ENCODE measurements at places on chromosomes 1 and 21.
A peak's percentile ranks its signal among the peaks of the same experiment; 100 is the strongest.

DNA sequence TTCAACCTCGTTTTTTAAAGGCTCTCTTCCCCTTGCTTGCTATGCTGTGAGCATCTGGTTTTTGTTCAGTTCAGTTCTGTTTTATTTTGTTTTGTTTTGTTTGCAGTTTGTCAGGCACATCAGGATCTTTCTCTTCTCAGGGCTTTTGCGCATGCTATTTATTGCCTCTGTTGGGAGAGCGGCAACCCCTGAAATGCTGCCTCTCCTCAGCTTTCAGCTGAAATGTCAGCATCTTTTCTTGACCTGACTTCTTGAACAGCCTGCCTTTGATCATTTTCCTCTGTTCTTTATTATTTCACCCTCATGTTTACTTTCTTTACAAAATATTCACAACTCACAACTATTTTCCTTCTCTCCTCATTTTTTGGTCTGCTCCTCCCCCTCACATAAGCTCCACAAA lies 50.4 kb upstream of the RC3H1 start:
- no peak for DNase-seq

- no peak for DNase-seq
Observed at GRCh38 chr1:44808063-44808937, at the start of gene BTBD19. Gene BTBD19, plus strand, starts transcription at chr1:44808523. Its CDS starts 298 bp downstream, at chr1:44808821.

DNA sequence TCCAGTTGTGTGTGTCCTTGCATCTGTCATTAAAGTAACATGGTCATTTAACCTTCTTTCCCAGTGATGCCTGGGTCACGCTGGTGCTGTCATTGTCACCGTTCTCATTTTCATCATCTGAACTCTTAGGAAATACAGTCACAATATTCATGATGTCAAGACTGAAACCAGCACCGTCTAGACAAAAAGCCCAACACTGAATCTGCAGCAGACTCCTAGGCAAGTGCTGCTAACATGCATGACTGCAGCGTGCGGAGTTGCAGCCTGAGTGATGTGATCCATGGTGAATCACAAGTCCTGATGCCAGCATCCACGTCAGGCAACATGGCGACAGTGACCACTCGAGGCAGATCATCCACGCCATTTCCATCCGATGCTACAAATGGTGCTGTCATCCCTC lies 37.6 kb downstream of the MRPL37 start:
- no peak for DNase-seq

DNA sequence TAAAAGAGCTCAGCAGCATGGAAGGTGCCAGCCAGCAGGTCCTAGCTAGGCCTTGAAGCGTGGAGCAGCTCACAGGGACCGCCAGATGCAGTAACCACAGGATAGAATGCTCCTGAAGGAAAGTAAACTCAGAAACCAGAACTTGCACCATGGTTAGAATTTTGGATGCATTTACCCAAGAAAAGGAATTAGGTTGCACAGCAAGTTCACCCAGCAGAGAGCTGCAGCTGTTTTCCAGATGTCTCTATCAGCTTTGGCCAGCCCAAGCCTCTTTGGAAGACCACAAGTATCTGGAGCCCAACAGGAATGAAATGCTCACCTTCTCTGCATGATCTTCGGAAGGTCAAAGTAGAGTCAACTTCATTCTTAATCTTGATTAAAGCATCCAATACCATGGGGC lies 21.0 kb upstream of the ATP13A2 start:
- DNase-seq = no peak

- DNase-seq = no peak
Observed at GRCh38 chr1:180627411-180627810, 4.4 kb upstream of the XPR1 start.

DNA sequence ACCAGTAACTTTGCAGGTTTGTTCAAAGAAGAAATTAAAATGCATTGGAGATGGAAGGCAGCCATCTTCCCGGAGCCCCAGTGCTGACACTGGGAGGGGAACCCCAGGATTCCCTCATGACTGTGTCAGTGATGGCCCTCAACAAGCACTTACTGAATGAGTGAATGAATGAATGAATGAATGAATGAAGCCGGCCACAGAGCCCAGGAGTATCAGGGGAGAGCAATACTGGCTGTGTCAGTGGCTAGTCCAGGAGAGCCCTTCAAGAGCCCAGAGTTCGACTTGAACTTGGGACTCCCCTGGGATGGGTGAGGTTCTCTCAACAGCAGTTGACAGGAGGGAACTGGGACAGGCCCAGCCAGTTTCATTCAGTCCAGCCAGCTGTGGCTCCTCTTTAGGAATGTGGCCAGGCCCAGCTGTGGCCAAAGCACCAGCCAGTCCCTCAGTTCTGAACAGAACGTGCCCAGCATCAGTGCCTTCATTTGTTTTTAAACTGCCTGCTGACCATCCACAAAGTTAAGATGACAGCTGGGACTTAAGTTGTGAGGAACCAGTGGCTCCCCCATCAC lies 9.2 kb upstream of the ERG start:
- DNase-seq = no peak

- DNase-seq = no peak
Observed at GRCh38 chr1:116942344-116942743, 32.6 kb downstream of the PTGFRN start.

GRCh38 chr1:152048416-152049009 lies 11.7 kb upstream of the S100A11 start:
- no peak for DNase-seq

GRCh38 chr1:221397141-221397540 lies 344.7 kb downstream of the DUSP10 start:
- DNase-seq = no peak

DNA sequence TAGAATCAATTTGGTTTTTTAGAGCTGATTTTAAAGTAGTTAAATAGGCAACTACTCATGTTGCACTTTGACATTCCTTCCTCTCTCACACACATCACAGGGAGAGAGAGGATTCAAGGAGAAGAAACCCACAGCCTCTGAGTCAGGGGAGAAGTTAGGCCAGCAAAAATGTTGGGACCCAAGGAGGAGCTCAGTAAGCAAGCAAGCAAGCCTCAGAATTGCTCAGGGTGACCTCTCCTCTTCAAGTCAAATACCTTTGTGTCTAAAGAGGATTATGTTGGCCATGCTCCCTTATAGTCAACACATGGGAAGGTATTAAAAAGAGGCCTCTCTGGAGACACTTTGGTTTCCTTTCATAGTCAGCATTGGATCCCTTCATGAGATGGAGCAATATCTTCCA lies 80.5 kb upstream of the WARS2 start:
- DNase-seq = no peak

- no peak for DNase-seq
Observed at GRCh38 chr21:36104317-36105300, 30.3 kb upstream of the CBR3 start.

- DNase-seq = peak; percentile 3
Observed at GRCh38 chr1:31183927-31184554, 55.6 kb downstream of the NKAIN1 start.

DNA sequence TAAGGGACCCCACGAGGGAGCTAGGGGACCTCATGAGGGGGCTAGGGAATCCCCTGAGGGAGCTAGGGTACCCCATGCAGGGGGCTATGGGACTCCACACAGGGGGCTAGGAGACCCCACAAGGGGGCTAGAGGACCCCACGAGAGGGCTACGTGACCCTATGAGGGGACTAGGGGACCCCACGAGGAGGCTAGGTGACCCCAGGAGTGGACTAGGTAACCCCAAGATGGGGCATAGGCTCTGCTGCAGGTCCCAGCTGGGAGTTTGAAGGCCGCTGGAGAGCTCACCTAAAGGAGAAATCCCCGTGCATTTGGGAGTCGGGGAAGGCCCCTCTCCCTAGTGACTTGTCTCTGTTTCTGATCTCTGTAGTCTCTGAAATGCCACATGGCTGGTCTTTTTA lies 50.0 kb upstream of the DMRTB1 start:
- DNase-seq = no peak

- DNase-seq = peak; percentile 17
Observed at GRCh38 chr1:224183591-224184312, 712 bp downstream of the DEGS1 start.

DNA sequence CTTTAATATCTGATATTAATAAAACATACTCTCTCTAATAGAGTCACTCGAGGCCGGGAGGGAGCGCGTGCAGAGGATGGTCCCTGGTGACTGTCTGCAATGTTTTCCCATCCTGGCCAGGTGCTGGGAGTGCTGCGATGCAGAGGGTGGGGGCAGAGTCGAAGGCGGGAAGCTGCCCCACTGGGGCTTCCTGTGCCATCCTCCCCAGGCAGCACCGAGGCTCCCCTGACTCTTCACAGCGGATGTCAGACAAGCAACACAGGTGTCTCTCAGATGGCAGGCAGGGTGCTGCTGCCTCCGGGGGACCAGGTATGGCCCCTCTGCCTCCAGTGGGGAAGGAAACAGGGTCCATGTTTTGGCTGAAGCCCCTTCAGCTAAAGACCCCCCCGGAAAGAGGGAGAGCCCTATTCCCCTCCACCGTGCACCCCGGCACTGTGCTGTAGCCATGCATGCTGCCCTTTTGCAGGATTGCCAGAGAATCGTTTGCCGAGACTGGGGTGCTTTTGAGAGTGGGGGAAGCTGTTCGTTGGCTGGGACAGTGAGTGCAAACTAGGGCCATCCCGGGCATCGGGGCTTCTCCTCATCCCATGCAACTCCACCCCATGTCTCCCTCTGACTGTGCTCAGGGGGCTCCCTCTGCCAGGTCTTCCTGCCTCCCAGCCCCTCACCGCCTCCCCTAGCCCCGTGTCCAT lies 32.1 kb upstream of the TTC34 start:
- no peak for DNase-seq

DNA sequence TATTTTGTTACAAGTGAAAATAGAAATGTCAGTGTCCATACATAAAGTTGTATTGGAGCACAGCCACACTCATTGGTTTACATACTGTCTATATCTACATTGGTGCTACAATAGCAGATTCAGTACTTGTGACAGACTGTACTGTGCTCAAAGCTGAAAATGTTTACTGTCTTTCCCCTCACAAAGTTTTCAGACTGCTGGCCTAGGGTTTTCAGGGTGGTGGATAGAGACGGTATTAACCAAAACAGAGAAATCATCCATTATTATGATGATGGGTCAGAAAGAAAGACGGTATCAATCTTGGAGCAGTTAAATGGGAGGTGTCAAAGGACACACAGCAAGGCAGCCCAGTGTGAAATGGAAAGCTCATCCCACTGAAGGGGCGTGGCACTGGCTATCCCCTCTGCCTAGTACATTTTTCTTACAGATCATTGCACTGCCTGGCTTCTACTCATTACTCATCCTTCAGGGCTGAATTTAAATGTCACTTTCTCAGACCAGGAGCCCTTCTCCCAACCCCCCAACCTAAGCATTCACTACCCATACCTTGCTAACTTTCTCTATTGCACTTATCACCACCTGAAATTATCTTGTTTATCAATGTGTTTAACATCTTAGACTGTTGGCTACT lies 10.2 kb downstream of the JAK1 start:
- no peak for DNase-seq

DNA sequence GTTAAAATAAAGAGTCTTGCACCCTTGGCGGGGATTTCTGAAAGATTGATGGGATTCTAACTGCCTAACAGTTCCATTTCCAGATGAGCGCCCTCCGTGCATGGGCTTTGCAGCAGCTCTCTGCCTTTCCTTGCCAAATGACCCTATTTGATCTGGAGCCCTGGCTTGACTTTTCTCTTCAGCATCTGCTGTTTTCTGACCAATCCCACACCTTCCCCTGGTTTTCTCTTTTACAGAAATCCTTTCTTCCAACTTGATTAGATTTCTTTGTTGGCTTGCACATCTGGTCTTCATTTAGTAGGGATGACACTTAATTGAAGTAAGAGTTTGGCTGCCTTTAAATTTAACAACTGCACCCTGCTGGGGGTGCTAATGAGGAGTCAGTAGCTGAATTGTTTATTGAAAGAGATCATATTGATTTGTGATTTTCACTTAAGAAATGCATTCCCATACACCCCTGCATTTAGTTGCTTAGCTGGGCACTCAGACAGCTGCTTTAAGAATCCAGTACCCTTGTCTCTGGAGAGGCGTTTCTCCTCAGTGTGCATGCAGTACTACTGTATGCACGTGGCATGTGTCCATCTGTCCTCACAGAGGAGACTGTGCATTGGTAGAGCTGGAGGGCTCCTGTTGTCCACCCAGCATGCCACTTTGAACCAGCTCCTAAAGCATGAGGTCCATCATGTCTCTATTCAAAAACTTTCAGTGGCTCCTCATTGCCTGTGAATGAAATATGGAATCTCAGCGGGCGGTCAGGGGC lies 99.7 kb downstream of the NOS1AP start:
- no peak for DNase-seq

GRCh38 chr1:109751531-109752260 lies 10.9 kb upstream of the GSTM3 start:
- no peak for DNase-seq

- no peak for DNase-seq
Observed at GRCh38 chr1:192801451-192801850, 7.4 kb upstream of the RGS2 start.

Data from NCI-H2029 (cell line).